ENCODE measurements at places on chromosomes 6 and 20.

GRCh38 chr20:50726955-50727791 is 4.2 kb upstream of the PARD6B start:
- peaks cover 49% of the 10 kb centered on the region for H3K4me1 ChIP-seq
- no peaks in the 10 kb centered on the region for H3K27me3 ChIP-seq
- no peak overlapping the region for H3K4me3 ChIP-seq
- H3K27ac ChIP-seq, result peak overlapping the region; percentile 79

DNA sequence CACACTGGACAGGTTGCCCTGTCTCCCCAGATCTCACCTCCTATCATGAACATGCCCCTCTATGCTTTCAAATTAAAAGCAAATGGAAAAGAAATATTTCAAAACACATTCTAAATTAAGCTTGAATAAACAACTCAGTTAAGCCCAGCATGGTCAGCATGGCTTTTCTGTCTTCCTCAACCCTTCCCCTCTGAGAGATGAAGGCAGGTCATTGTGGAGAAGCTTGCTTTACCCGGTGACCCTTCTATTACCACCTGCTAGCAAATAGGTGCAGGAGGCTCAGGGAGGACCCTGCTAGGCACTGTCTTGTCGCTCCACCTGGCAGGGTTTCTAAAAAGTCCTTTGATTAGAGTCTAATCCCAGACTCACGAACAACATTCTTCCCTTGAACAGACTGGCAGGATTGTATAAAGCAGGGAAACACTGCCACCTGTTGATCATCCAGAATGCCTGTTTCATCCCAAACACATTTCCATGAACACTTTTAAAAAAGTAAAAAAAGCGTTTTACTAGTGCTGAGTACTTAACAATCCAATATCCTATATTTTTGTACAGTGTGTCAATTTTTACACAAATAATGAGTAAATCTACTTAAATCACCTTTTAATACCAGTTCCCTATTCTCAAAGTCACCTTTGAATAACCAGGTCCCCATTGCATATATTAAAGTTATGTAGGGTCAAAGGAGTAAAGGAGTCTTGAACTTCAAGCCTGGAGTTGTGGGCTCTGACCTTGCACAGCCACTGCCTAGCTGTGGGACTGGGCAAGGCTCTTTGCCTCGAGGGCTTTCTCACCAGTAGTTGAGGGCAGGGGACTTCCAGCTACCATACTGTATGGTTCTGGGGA is 75.5 kb downstream of the GPR6 start:
- H3K4me1 ChIP-seq, result peaks cover 8% of the 10 kb centered on the region
- H3K4me3 ChIP-seq, result no peak overlapping the region
- DNase-seq, result peak; percentile 80
- no peaks in the 10 kb centered on the region for H3K36me3 ChIP-seq

GRCh38 chr20:23331450-23332350 is 18.9 kb upstream of the NXT1 start:
- H3K4me1 ChIP-seq, result no peaks in the 10 kb centered on the region
- H3K27ac ChIP-seq, result no peak overlapping the region
- no peaks in the 10 kb centered on the region for H3K36me3 ChIP-seq
- H3K27me3 ChIP-seq, result no peaks in the 10 kb centered on the region
- no peak overlapping the region for H3K4me3 ChIP-seq
- DNase-seq, result no peak

DNA sequence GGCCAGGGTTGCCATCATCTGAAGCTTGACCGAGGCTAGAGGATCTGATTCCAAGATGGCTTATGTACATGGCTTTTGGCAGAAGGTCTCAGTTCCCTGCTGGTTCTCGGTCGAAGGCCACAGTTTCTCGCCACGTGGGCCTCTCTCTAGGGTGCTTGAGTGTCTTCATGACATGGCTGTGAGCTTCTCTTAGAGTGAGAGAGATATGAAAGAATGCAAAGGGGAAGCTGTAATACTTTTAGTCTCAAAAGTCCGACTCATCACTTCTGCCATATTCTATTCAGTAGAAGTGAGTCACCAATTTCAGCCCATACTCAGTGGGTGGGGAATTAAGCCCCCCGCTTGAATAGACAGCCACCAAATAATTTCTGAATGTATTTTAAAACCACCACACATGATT is 94.2 kb downstream of the UTRN start:
- H3K27me3 ChIP-seq, result no peaks in the 10 kb centered on the region
- no peaks in the 10 kb centered on the region for H3K36me3 ChIP-seq
- no peak for DNase-seq
- peaks cover 41% of the 10 kb centered on the region for H3K4me1 ChIP-seq
- no peak overlapping the region for H3K4me3 ChIP-seq

- peaks cover 3% of the 10 kb centered on the region for H3K36me3 ChIP-seq
- no peaks in the 10 kb centered on the region for H3K27me3 ChIP-seq
- H3K27ac ChIP-seq, result no peak overlapping the region
- no peak overlapping the region for H3K4me3 ChIP-seq
Measured at GRCh38 chr6:41687501-41688175, 47.8 kb downstream of the TFEB start.

DNA sequence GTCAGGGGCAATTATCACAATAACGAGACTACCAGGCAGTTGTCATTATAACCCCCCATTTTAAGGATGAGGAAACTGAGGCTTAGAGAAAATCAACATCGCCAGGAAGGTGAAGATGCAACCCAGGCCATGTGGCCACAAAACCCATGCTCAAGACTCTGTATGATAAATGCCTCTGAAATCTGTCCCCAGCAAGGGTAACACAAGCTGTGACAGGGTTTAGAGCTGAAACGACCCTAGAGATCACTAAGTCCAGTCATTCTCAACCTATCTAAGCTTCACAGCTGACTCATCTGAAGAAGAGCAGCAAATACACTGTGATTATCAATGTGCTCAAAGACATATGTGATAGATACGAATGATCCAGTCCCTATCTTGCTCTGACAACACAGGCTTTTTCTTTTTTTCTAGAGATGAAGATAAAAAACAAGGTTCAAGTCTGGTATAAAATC is 47.0 kb downstream of the ARHGAP18 start:
- H3K27ac ChIP-seq, result no peak overlapping the region
- no peaks in the 10 kb centered on the region for H3K36me3 ChIP-seq
- no peak for DNase-seq
- peaks cover 12% of the 10 kb centered on the region for H3K4me1 ChIP-seq

GRCh38 chr6:151400473-151400872 is 9.1 kb upstream of the ZBTB2 start:
- H3K4me1 ChIP-seq, result peaks cover 20% of the 10 kb centered on the region
- no peaks in the 10 kb centered on the region for H3K36me3 ChIP-seq
- no peak overlapping the region for H3K4me3 ChIP-seq
- H3K27ac ChIP-seq, result no peak overlapping the region
- no peaks in the 10 kb centered on the region for H3K27me3 ChIP-seq

DNA sequence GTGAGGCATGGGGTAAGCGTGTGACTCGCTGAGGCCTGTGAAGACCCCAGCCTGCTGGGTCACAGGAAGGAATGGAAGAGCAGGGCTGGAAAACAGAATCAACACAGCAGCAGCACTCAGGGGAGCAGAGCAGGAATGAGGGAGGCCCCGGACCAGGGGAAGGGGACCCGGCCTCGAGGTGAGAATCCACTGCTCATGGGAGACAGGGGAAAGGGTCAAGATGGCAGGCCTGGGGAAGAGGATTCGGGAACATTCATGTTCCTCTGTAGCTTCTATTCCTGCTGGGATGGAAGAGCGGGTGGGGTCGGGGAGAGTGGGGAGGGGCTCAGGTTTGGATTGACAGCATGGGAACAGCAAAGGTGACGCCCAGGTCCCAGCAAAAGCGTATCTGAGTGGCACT is 59.4 kb downstream of the NPEPL1 start:
- H3K4me1 ChIP-seq, result no peaks in the 10 kb centered on the region
- H3K27me3 ChIP-seq, result no peaks in the 10 kb centered on the region
- no peak overlapping the region for H3K4me3 ChIP-seq

DNA sequence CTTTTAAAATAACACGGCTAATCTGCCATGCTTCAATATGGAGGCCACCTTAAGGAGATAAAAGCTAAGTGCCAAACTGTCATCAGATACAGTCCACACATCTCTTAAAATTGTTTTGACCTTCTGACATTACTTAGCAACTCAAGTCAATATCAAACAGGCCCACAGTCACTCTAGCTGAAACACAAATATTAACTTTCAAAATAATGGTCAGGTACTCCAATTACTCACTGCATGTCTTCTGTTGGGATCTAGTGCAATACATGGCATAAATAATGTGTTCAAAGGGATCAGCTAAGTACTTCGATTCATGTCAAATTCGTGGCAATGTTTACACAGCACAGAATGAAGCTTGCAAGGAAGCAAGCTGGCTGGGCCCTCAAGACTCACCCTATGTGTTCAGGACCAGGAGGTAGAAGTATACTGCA is 133.9 kb upstream of the BEND6 start:
- peaks cover 5% of the 10 kb centered on the region for H3K4me1 ChIP-seq
- no peak overlapping the region for H3K4me3 ChIP-seq
- no peaks in the 10 kb centered on the region for H3K36me3 ChIP-seq
- H3K27ac ChIP-seq, result no peak overlapping the region

DNA sequence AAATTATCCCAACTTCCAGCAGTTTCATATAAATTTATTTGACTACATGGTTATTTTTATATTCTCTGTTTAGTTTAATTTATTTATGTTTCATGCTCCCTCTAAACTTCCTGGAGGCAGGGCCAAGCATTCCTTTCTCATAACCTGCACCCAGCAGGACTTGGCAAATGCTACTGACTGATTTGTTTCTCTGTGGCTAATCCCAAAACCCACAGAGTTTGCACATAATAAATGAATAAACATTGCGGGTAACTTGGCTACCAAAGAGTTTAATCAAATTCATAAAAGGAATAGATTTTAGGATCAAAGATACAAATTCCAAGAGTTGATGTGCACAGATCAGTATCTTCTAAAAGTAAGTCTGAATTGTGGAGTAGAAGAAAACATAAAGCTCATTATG is 239.5 kb downstream of the SLC35F1 start:
- H3K4me3 ChIP-seq, result no peak overlapping the region
- no peak for DNase-seq
- H3K27ac ChIP-seq, result no peak overlapping the region
- no peaks in the 10 kb centered on the region for H3K27me3 ChIP-seq
- no peaks in the 10 kb centered on the region for H3K4me1 ChIP-seq

- no peaks in the 10 kb centered on the region for H3K27me3 ChIP-seq
- H3K4me3 ChIP-seq, result no peak overlapping the region
- peak overlapping the region; percentile 52 for H3K27ac ChIP-seq
- DNase-seq, result no peak
- no peaks in the 10 kb centered on the region for H3K36me3 ChIP-seq
Measured at GRCh38 chr6:16204653-16205376, 33.6 kb upstream of the GMPR start.

DNA sequence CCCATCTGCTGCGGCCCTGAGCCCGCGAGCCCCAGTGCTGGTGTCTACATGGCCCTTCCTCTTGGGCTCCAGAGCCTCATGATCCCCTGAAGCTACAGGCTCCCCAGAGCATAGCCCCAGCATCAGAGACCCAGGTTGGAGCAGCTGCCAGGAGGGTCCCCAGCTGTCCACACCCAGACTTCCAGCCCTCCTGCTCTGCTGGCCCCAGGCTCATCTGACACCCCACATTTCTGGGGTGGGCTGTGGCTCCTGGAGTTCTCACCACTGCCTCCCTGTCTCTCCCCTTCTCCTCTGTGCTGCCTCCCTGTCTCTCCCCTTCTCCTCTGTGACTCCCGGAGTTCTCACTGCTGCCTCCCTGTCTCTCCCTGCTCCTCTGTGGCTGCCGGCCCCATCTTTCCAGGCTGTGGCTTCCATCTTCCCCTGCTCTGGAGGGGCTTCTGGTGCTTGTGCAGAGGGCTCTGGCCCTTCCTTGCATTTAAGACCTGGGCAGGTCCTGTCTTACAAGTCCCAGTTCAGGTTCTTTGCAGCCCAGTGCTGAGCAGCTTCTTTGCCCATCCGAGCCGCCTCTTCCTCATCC is 108.1 kb downstream of the ERMARD start:
- peaks cover 14% of the 10 kb centered on the region for H3K4me1 ChIP-seq
- peak; percentile 79 for DNase-seq
- no peaks in the 10 kb centered on the region for H3K36me3 ChIP-seq
- H3K4me3 ChIP-seq, result no peak overlapping the region
- no peaks in the 10 kb centered on the region for H3K27me3 ChIP-seq

DNA sequence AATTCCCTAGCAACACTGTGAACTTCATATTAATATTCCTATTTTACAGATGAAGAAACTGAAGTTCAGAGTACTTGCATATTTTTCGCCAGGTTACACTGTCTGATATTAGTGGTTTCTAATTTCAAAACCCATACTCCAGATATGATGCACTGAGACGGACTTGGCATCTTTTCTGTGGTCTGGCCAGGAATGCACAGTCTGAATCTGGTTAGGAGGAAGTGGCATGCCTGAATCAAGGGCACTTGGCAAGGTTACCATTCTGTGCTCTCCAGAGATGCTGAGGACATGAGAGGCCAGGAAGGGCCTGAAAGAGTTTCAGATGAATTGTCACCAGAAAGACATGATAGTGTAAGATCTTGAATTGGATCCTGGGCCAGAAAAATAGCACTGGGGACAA is 150.1 kb downstream of the HAO1 start:
- no peak overlapping the region for H3K27ac ChIP-seq
- no peaks in the 10 kb centered on the region for H3K36me3 ChIP-seq
- H3K4me1 ChIP-seq, result no peaks in the 10 kb centered on the region
- no peak overlapping the region for H3K4me3 ChIP-seq

DNA sequence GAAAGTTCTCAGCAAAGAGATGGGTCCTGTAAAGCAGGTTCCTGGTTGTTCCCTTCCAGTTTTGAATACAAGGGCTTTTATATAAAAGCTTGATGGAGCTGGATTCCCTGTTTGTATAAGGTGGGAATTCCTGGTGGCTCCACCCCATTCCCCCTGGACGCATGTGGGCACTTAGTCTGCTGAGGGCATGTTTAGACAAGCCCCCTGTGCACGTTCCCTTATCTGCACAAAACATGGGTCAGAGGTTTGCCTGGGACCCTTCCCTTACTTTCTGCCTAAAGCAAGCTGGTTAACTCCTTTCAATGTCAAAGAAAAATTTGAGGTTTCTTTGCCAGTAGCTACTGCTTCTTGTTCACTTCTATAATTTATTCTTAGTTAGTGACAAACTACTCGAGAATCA is 181.1 kb downstream of the BCKDHB start:
- H3K27ac ChIP-seq, result no peak overlapping the region
- no peaks in the 10 kb centered on the region for H3K27me3 ChIP-seq
- DNase-seq, result no peak
- H3K36me3 ChIP-seq, result no peaks in the 10 kb centered on the region
- no peaks in the 10 kb centered on the region for H3K4me1 ChIP-seq

DNA sequence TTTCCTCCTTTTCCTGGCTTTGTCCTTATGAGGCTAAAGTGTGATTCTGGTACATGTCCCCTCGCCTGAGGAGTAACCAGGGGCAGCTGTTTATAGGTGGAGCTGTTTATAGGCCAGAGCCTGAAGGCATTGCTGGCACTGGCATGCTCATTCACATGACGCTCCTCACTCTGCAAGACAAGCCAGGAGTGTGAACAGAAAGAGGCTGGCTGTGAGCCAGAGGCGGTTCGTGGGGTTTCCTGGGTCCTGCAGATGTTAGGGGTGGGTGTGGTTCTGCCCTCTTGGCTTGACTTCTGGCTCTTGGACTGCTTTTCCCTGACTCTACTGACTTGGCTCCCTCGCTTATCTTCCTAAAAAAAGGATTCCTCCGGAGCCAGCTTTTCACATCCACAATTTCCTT is 12.8 kb upstream of the MDFI start:
- H3K4me3 ChIP-seq, result no peak overlapping the region
- H3K4me1 ChIP-seq, result peaks cover 19% of the 10 kb centered on the region
- H3K27ac ChIP-seq, result no peak overlapping the region
- no peaks in the 10 kb centered on the region for H3K36me3 ChIP-seq
- no peaks in the 10 kb centered on the region for H3K27me3 ChIP-seq

Data from vagina (tissue), 2 donors.